Activated B cell treated with CpG ODN at 0.5 μM for 24 hours (primary cell): ENCODE measurements at places on chromosomes 4 and X.

- H3K4me3 ChIP-seq, result no peak overlapping the region
- H3K27me3 ChIP-seq, result peaks cover 5% of the 10 kb centered on the region
- H3K27ac ChIP-seq, result no peak overlapping the region
These were observed 39.1 kb upstream of the CDKN2AIP start for GRCh38 chr4:183405303-183405702.

DNA sequence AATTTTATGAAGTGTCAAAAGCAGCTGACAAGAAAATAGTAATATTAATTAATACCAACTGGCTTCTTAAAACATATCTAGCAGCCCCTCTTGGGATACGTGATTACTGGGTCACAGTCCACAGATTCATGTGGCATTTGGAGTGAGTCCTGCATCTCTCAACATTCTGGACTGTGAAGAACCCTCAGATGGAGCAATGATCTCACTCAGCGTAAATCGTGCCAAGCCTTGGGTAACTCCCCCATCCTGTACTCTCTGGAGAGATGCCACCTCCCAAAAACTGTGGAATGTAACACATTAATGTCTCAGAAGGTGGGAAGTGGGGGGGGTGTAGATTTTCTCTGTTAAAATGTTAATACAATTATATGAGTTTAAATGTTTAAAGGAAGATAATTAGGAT is 118.2 kb upstream of the IQCM start:
- no peak overlapping the region for H3K4me3 ChIP-seq
- no peaks in the 10 kb centered on the region for H3K4me1 ChIP-seq
- no peak for DNase-seq
- H3K27me3 ChIP-seq, result peaks cover 4% of the 10 kb centered on the region
- no peak overlapping the region for H3K27ac ChIP-seq

DNA sequence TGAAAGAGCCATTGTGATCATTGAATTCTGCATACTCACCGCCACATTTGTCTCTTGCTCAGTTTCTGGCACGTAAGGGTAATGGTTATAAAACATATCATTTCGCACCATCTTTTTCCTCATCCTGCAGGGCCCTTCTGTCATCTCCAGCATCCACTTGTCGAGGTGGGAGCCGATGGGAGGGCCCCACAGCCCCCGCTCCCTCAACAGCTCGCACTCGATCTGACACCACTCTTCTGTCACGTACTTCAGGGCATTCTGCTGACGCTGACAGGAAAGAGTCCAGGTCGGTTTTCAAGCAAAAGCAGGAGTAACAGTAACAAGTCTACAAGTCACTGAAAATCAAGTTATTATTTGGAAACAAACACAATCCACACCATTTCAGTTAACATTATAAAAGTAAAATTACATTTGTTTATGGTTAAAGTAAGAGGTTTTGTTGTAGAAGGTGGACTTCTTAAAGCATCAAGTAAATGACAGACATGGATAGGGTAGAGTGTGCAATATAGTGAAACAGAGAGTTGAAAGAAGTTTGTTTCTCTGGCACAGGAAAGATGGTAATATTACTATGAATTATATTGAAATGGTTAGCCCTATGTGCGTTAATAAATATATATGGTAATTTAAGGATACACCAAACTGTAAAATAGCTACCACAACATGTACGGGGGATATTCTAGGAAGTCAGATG is 150.6 kb downstream of the CDS1 start:
- no peaks in the 10 kb centered on the region for H3K27me3 ChIP-seq
- no peaks in the 10 kb centered on the region for H3K4me1 ChIP-seq
- no peak overlapping the region for H3K4me3 ChIP-seq
- H3K27ac ChIP-seq, result no peak overlapping the region
- H3K36me3 ChIP-seq, result no peaks in the 10 kb centered on the region

DNA sequence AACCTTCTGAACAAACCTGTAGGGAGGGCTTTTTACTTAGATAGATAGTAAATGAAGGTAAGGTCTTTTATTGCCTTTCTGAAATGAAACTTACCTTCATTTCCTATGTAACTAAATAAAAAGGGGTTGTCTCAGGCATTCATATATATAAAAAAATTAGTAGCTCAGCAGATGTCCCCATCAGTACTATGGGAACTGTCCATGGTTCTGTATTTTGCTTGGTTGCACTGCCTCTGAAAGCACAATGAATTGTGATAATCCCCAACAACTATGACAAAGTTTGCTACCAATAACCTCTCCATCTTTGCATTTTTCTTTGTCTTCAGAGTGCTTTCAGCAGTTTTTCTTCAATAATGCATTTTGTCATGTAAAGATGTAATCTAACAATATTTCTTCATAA is 222.4 kb downstream of the SLIT2 start:
- DNase-seq, result no peak
- H3K36me3 ChIP-seq, result no peaks in the 10 kb centered on the region
- H3K4me3 ChIP-seq, result no peak overlapping the region
- H3K27ac ChIP-seq, result no peak overlapping the region
- H3K4me1 ChIP-seq, result no peaks in the 10 kb centered on the region

DNA sequence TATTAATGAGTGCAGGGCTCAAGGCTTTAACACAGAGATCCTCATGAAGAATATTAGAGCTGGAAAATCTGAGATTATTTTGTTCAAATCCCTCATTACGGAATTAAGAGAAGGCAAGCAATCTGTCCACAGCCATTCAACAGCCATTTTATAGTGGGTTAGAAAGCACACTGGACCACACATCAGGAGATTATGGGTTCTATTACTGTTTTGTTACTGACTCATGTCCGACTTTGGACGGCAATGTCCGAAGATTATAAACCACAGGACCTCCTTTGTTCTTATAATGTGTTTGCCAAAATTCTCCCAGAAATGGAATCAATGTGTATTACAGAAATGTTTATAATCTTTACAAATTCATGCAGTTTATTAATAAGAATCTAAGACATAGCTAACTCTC is 8.1 kb downstream of the LAMTOR3 start:
- H3K4me3 ChIP-seq, result no peak overlapping the region
- H3K27me3 ChIP-seq, result no peaks in the 10 kb centered on the region
- no peaks in the 10 kb centered on the region for H3K4me1 ChIP-seq
- H3K36me3 ChIP-seq, result peaks cover 57% of the 10 kb centered on the region

- no peak overlapping the region for H3K27ac ChIP-seq
- H3K4me3 ChIP-seq, result no peak overlapping the region
- H3K36me3 ChIP-seq, result no peaks in the 10 kb centered on the region
- no peak for DNase-seq
These were observed 2.2 kb upstream of the CLDN2 start for GRCh38 chrX:106917830-106918500.

- H3K4me1 ChIP-seq, result peaks cover 15% of the 10 kb centered on the region
- H3K27ac ChIP-seq, result no peak overlapping the region
- DNase-seq, result no peak
- no peak overlapping the region for H3K4me3 ChIP-seq
These were observed 138.7 kb downstream of the FRYL start for GRCh38 chr4:48641401-48641800.
